ENCODE measurements at places on chromosomes 3 and 15. TPM values are rescaled to one million over a fixed set of nuclear protein-coding genes. Genes with fewer than 3 reads are reported as not detected.
A peak's percentile ranks its signal among the peaks of the same experiment; 100 is the strongest.

GRCh38 chr15:31062911-31063310, 38.6 kb downstream of the TRPM1 start:
- no peaks in the 10 kb centered on the region for H3K36me3 ChIP-seq
- H3K27me3 ChIP-seq = peaks cover 10% of the 10 kb centered on the region
- no peak overlapping the region for H3K27ac ChIP-seq

DNA sequence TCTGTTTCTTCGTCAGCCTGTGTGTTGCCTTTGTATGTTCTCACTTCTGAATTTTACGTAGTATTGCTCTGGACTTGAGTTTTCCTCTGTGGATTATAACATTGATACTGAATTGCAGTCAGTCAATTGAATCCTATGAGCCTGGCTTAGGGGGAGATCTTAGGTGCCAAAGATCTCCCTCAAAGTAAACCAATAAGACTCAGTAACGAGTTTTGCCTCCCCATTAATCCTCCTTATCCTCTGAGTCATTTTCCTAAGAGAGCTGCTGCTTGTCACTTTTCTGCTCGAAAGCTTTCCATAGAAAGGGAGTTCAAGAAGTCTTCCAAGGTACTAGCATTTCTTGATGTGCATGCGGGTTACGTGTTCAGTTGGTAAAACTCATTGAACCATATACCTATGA, 126.4 kb downstream of the CHDH start:
- no peak overlapping the region for H3K4me3 ChIP-seq
- no peaks in the 10 kb centered on the region for H3K36me3 ChIP-seq
- H3K4me1 ChIP-seq = no peaks in the 10 kb centered on the region
- no peak for DNase-seq
- no peak overlapping the region for H3K27ac ChIP-seq

- H3K27ac ChIP-seq = peak overlapping the region; percentile 91
- peak; percentile 77 for DNase-seq
- peaks cover 62% of the 10 kb centered on the region for H3K4me1 ChIP-seq
- peaks cover 11% of the 10 kb centered on the region for H3K36me3 ChIP-seq
Measured at GRCh38 chr3:15536856-15537255, 15.3 kb upstream of the COLQ start.

GRCh38 chr15:68227643-68228142, 1.8 kb downstream of the CLN6 start:
- peak; percentile 53 for DNase-seq
- peak overlapping the region; percentile 91 for H3K4me3 ChIP-seq
- peaks cover 21% of the 10 kb centered on the region for H3K36me3 ChIP-seq
- peaks cover 7% of the 10 kb centered on the region for H3K27me3 ChIP-seq
- H3K4me1 ChIP-seq = peaks cover 43% of the 10 kb centered on the region
- peak overlapping the region; percentile 60 for H3K27ac ChIP-seq

DNA sequence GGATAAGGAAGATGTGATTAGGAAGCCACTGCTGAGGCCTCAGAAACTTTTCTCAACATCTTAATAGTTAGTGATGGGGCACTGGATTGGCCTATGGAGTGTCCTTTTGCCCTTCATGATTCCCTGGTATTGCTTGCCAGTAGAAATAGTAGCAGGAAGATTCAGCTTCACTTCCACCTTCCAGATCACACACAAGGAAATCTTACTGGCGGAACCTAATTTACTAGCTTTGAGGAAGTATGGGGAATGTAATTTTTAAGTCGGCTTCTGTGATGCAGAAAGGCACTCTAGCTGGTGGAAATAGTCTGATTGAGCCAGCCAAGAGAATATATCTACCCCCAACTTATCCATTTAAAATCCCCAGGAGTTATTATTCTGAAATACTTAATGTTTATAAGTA, 46.5 kb downstream of the LPP start:
- no peak overlapping the region for H3K4me3 ChIP-seq
- DNase-seq = no peak
- peaks cover 22% of the 10 kb centered on the region for H3K4me1 ChIP-seq
- H3K27me3 ChIP-seq = no peaks in the 10 kb centered on the region

GRCh38 chr3:87128006-87128405, 99.1 kb upstream of the CHMP2B start:
- H3K36me3 ChIP-seq = no peaks in the 10 kb centered on the region
- no peaks in the 10 kb centered on the region for H3K4me1 ChIP-seq
- H3K27ac ChIP-seq = no peak overlapping the region

DNA sequence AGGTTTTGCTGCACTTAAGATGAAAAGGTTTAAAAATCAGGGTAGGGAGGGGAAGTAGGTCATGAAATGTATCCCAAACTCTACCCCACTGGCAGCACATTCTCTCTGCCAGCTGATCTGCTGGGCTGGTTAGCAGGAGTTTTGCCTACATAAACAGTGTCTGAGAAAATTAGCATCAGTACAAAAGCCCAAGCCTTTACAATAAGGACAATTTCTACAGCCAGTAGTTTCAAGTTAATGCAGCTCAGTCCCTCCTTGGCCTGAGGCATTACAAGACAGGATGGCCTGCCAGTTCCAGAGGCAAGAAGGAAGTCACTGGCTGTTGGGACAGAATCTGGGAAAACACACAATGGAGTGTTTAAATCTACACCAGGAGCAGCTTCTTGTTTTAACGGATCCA, 32.8 kb downstream of the NCEH1 start:
- H3K4me1 ChIP-seq = peaks cover 9% of the 10 kb centered on the region
- no peaks in the 10 kb centered on the region for H3K36me3 ChIP-seq
- DNase-seq = no peak
- H3K27ac ChIP-seq = no peak overlapping the region
- no peak overlapping the region for H3K4me3 ChIP-seq

DNA sequence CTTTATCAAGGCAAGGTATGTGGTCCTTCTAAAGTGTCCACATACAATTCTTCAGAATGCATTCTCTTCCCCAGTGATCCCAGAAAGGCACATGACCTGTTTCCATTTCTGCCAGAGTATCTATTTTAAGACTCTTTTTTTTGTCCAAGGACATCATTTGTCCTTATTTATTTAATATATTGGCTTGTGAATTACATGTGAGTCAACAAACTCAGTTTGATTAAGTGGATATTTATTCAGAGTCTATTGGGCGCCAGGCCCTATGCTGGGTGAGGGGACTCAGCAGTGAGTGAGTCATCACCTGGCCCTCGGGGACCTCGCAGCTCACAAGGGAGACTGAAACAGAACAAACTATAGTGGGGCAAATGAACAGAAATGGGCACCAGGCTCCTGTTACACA, 136.8 kb downstream of the SNRK start:
- DNase-seq = peak; percentile 48
- H3K4me1 ChIP-seq = no peaks in the 10 kb centered on the region
- H3K36me3 ChIP-seq = no peaks in the 10 kb centered on the region
- no peaks in the 10 kb centered on the region for H3K27me3 ChIP-seq

The UROC1 gene
- not detected for total RNA-seq

The GOLGA6B gene
- total RNA-seq = not detected

DNA sequence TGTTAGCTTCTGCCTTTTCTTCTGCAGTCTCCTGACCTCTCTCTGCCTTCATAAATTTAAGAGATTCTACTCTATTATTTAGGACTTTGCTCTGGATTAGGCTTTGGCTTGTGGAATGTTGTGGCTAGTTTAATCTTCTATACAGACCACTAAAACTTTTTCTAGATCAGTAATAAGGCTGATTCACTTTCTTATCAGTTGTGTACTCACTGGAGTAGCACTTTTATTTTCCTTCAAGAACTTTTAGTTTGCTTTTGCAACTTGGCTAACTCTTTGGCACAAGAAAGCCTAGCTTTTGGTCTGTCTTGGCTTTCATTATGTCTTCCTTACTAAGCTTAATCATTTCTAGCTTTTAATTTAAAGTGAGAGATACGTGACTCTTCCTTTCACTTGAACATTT, 265.5 kb upstream of the TBC1D5 start:
- DNase-seq = no peak
- H3K27ac ChIP-seq = no peak overlapping the region
- no peak overlapping the region for H3K4me3 ChIP-seq
- H3K27me3 ChIP-seq = no peaks in the 10 kb centered on the region
- no peaks in the 10 kb centered on the region for H3K36me3 ChIP-seq

The CTDSPL gene
- total RNA-seq = 6.1 TPM

The SYNPR gene
- total RNA-seq = not detected

DNA sequence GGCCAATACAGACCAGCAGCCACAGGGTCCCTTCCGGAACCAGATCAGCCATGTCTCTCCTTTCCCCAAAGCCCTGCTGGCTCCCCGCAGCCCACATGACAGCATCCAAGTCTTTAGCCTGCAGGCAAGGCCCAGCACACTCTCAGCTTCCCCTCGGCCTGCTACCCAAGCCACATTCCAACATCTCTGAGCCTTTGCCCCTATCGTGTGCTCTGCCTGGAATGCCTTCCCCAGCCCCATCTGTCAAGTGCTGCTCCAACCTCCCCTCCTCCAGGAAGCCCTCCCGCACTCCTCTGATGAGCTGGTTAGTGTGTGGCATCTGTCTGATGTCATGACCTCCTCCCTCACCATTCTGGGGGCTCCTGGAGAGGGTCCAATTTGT, 8.5 kb downstream of the PLXND1 start:
- H3K4me3 ChIP-seq = no peak overlapping the region
- DNase-seq = no peak
- no peaks in the 10 kb centered on the region for H3K36me3 ChIP-seq
- no peak overlapping the region for H3K27ac ChIP-seq

- no peaks in the 10 kb centered on the region for H3K36me3 ChIP-seq
- peaks cover 3% of the 10 kb centered on the region for H3K4me1 ChIP-seq
- no peak for DNase-seq
- no peak overlapping the region for H3K27ac ChIP-seq
Measured at GRCh38 chr3:179673523-179673922, 20.7 kb downstream of the USP13 start.

- no peaks in the 10 kb centered on the region for H3K27me3 ChIP-seq
- H3K36me3 ChIP-seq = peaks cover 26% of the 10 kb centered on the region
- peak within 1 kb of the TSS; percentile 93 for H3K27ac ChIP-seq
Measured at GRCh38 chr15:101251830-101252820, at the start of gene CHSY1. TSS of gene CHSY1 (minus strand) at chr15:101252048. CDS start at chr15:101251456, 592 bp downstream.

DNA sequence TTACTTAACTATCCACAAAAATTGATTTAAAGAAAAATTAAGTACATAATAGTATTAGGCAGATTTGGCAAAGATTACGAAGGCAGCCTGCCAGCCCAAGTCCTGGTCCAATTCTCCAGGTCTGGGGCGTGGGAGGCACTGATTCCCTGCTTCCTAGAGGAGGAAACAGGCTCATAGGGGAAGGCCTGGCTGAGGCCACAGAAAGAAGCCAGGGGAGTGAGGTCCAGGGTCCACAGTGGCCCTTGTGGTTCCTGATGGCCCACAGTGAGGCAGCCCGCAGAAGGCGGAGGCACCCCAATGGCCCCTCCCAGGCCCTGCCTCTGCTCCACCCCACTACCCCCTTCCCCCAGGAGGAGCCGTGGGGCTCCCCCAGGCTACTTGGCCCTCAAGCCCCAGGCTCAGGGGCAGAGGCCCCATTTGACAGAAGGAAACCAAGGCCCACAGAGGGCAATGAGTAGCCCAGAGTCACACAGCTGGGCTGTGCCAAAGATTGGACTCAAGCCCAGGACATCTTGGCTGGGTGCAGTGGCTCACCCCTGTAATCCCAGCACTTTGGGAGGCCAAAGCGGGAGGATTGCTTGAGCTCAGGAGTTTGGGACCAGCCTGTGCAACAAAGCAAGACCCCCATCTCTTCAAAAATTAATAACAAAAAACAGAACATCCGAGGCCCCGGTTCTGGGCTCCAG, 21.0 kb downstream of the H1-8 start:
- peaks cover 2% of the 10 kb centered on the region for H3K4me1 ChIP-seq
- H3K36me3 ChIP-seq = no peaks in the 10 kb centered on the region
- no peak overlapping the region for H3K27ac ChIP-seq
- no peak for DNase-seq
- H3K4me3 ChIP-seq = no peak overlapping the region

The DNAJA4 gene
- 75.9 TPM for total RNA-seq

DNA sequence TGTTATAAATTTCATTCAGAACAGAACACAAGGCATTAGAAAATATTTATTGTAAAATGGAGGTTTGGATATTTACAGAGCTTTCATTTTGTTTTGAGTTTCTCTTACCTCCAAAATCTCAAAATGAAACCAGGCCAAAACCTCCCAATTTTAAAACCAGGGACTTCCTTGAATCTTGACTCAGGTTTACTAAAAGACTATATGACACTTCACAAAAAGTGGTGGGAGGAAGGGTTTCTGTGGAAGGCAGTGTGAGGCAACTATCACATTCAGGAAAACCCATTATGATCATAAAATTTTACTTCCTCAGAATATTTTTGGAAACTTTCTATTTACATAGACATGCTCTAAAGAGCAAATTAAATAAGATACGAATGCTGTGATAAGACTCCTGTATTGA, 205.8 kb upstream of the EOMES start:
- H3K4me1 ChIP-seq = peaks cover 43% of the 10 kb centered on the region
- DNase-seq = no peak
- H3K4me3 ChIP-seq = peak overlapping the region; percentile 45
- no peaks in the 10 kb centered on the region for H3K27me3 ChIP-seq

GRCh38 chr15:68051109-68051508, 3.0 kb upstream of the PIAS1 start:
- DNase-seq = no peak
- peaks cover 3% of the 10 kb centered on the region for H3K36me3 ChIP-seq
- H3K4me3 ChIP-seq = no peak overlapping the region
- H3K4me1 ChIP-seq = peaks cover 21% of the 10 kb centered on the region

DNA sequence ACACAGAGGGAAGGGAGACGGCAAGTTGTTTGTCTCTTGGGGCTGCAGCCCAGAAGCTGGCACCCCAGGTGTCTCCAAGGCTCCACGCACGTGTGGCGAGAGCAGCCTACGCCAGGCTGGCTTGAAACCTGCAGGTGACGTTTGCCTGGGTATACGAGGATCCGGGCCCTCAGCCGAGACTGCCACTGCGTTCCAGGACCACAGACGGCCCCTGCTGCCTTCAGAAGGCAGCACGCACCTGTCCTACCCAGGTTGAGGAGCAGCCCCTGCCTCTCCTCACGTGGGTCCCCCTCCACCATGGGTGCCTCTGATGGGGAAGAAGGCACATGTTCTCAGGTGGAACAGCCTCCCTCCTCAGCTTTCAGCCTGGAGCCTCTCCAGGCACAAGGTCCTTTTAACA, 75.3 kb upstream of the PRR20G start:
- H3K27me3 ChIP-seq = peaks cover 4% of the 10 kb centered on the region
- no peak overlapping the region for H3K4me3 ChIP-seq
- DNase-seq = no peak
- H3K27ac ChIP-seq = no peak overlapping the region

GRCh38 chr15:78063970-78064385, 13.5 kb downstream of the TBC1D2B start:
- H3K4me1 ChIP-seq = peaks cover 66% of the 10 kb centered on the region
- no peaks in the 10 kb centered on the region for H3K27me3 ChIP-seq
- no peak for DNase-seq
- H3K4me3 ChIP-seq = no peak overlapping the region
- no peak overlapping the region for H3K27ac ChIP-seq

The MRAS gene
- 0.07 TPM for total RNA-seq

- no peak for DNase-seq
- peaks cover 14% of the 10 kb centered on the region for H3K4me1 ChIP-seq
- peaks cover 3% of the 10 kb centered on the region for H3K36me3 ChIP-seq
- no peaks in the 10 kb centered on the region for H3K27me3 ChIP-seq
- H3K27ac ChIP-seq = peak overlapping the region; percentile 39
Measured at GRCh38 chr15:67784090-67784781, 41.1 kb upstream of the SKOR1 start.

All from activated CD4-positive, alpha-beta T cell treated with anti-CD3 and anti-CD28 coated beads, Interleukin-2, amount 10 ng/mL, durations not matched to agents 24 days and 14 days (primary cell).